ENCODE measurements at places on chromosomes 2 and 18. TPM values are rescaled to one million over a fixed set of nuclear protein-coding genes. Genes with fewer than 3 reads are reported as not detected.

DNA sequence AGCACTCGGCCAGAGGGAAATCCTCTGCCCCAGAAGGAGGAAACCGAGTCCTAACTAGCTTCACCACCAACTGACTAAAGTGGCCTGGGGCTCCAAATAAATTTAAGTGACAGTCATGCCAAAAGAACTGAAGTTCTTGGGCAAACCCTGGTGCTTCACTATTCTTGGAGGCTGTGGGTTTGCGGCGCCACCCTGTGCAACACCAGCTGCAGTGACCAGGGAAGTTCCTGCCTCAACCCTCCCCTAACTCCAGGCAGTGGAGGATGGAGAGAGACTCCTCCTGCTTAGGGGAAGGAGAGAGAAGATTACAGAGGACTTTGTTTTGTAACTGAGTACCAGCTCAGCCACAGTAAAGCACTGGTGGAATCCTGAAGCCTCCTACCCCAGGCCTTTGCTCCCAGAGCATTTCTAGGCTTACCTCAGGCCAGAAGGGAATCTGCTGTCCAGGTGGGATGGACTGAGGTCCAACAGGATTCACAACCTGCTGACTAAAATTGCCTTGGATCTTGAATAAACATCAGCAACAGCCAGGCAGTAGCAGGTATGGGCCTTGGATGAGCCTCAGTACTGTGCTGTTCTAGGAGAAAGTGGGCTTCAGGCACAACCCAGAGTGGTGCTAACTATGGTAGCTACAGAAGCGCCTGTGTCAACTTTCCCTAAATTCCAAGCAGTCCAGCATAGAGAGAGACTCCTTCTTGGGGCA lies 29.4 kb upstream of the BMP10 start:
- no peaks in the 10 kb centered on the region for H3K27me3 ChIP-seq
- H3K4me1 ChIP-seq, result no peaks in the 10 kb centered on the region
- no peaks in the 10 kb centered on the region for H3K36me3 ChIP-seq
- no peak overlapping the region for H3K27ac ChIP-seq
- no peak for DNase-seq

DNA sequence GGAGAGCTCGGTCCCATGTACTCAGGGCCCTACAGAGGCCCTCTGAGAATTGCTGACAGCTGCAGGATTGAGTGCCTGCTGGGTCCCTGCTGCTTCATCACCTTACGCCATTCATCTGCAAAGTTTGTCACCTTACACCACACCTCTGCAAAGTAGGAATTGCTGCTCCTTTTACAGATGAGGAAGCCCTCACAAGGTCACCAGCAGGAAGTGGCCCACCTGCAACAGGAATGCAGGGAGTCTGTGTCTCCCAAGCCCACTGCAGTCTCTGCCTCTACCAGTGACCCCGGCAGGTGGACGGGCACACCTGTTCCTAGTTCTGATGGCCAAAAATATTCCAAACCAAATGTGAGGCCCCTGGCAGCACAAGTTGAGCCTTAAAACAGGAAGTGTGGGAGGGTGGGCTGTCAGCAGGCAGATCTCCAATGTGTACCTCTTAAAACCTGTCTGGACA lies 441.4 kb downstream of the NBAS start:
- no peaks in the 10 kb centered on the region for H3K27me3 ChIP-seq
- DNase-seq, result no peak
- H3K4me1 ChIP-seq, result no peaks in the 10 kb centered on the region
- no peak overlapping the region for H3K4me3 ChIP-seq
- no peaks in the 10 kb centered on the region for H3K36me3 ChIP-seq
- no peak overlapping the region for H3K27ac ChIP-seq

GRCh38 chr2:85926931-85927661 lies 38.3 kb upstream of the ST3GAL5 start:
- peaks cover 3% of the 10 kb centered on the region for H3K4me1 ChIP-seq
- no peak overlapping the region for H3K27ac ChIP-seq
- no peaks in the 10 kb centered on the region for H3K27me3 ChIP-seq
- no peak for DNase-seq

- no peak for DNase-seq
- H3K4me3 ChIP-seq, result no peak overlapping the region
- H3K4me1 ChIP-seq, result no peaks in the 10 kb centered on the region
- H3K27ac ChIP-seq, result no peak overlapping the region
- H3K36me3 ChIP-seq, result no peaks in the 10 kb centered on the region
Measured at GRCh38 chr2:10753876-10754275, 32.4 kb downstream of the ATP6V1C2 start.

Gene UBXN2A
- 13.3 TPM for total RNA-seq

Gene TGFA
- total RNA-seq, result 0.35 TPM

- no peak for DNase-seq
- H3K27me3 ChIP-seq, result no peaks in the 10 kb centered on the region
- no peak overlapping the region for H3K27ac ChIP-seq
- H3K4me3 ChIP-seq, result no peak overlapping the region
- no peaks in the 10 kb centered on the region for H3K36me3 ChIP-seq
Measured at GRCh38 chr2:187500585-187501359, 52.7 kb upstream of the CALCRL start.

Gene SERPINB10
- total RNA-seq, result not detected

DNA sequence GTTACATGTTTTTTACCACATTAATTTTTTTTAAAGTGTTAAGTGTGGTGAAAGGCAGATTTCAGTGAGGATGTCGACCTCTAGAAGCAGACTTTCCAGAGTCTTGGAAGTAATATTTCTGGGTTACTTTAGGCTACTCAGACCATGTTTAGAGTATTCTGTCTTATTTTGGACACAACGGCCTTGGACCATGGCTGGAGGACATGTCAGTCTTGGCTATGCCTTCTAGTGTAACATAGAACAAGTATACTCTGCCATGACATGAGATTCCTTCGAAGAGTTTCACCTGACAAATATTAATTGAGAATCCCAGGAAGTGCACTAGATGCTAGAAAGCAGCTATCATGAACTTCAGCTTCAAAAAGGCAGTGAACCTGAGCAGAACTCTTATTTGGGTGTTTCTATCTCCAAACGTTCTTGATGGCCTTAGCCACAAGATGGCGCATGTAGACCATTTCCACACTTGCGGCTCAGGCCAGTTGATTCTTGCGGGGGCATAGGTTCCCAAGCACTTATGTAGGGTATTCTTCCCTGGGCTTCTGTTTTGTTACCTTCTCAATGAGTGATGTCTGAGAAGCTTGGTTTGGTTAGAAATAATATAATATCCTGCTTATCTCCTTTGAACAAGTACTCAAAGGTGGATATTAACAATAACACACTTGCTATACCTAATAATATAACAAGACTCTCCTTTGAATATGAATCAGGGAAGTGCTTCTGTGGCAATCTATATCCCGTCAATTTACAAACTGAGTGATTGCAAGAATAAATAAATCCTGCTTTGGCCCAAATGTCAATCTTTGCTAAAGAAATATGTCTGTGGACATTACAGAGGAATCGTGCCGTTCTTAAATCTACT lies 62.0 kb downstream of the CACNB4 start:
- DNase-seq, result peak; percentile 15
- no peak overlapping the region for H3K4me3 ChIP-seq
- no peaks in the 10 kb centered on the region for H3K4me1 ChIP-seq
- no peaks in the 10 kb centered on the region for H3K27me3 ChIP-seq
- H3K36me3 ChIP-seq, result no peaks in the 10 kb centered on the region

DNA sequence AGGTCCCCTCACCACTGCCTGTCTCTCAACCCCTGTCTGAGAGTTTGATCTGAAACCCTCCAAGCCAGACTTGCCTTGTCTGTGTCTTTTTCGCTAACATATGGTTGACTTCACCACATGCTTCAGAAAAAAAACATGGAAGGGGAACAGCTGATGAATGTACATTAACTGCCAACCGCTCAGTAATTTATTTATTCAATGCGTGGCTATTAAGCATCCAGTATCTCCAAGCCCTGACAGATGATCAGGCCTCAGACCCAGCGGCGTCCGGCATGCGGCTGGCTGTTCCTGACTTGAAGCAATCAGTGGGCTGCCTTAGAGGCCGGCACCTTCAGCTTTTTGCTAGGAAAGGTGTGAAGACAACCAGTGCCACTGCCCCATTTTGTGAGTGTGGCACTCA lies 62.3 kb downstream of the NGEF start:
- H3K4me1 ChIP-seq, result no peaks in the 10 kb centered on the region
- H3K27me3 ChIP-seq, result no peaks in the 10 kb centered on the region
- no peak for DNase-seq
- H3K27ac ChIP-seq, result no peak overlapping the region
- H3K36me3 ChIP-seq, result no peaks in the 10 kb centered on the region

DNA sequence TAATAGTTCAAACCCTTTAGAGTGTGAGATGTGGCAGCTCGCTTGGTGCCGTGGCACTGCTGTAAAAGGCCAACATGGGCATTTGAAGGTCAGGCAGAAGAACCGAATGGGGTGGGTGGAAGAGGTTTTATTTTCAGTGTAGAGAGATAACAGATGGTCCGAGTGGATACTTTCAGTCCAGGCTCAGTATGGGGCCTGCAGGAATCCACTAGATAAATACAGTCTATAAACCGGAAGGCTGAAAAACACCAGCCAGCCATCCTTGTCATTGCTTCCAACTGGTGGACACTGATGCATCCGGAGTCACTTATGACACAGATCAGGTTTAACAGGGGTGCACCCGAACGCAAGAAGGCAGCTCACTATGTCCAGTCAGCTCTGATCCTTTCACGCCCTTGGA lies 55.7 kb upstream of the AMMECR1L start:
- no peaks in the 10 kb centered on the region for H3K27me3 ChIP-seq
- no peak for DNase-seq
- H3K4me3 ChIP-seq, result no peak overlapping the region
- no peak overlapping the region for H3K27ac ChIP-seq

GRCh38 chr2:223852281-223852795 lies 15.0 kb upstream of the AP1S3 start:
- H3K4me3 ChIP-seq, result no peak overlapping the region
- DNase-seq, result no peak
- no peak overlapping the region for H3K27ac ChIP-seq
- H3K36me3 ChIP-seq, result no peaks in the 10 kb centered on the region

Gene PPP1R7
- 87.2 TPM for total RNA-seq

GRCh38 chr2:165058476-165059265 lies 103.3 kb upstream of the SLC38A11 start:
- H3K36me3 ChIP-seq, result no peaks in the 10 kb centered on the region
- H3K4me3 ChIP-seq, result no peak overlapping the region
- no peaks in the 10 kb centered on the region for H3K4me1 ChIP-seq
- DNase-seq, result no peak

DNA sequence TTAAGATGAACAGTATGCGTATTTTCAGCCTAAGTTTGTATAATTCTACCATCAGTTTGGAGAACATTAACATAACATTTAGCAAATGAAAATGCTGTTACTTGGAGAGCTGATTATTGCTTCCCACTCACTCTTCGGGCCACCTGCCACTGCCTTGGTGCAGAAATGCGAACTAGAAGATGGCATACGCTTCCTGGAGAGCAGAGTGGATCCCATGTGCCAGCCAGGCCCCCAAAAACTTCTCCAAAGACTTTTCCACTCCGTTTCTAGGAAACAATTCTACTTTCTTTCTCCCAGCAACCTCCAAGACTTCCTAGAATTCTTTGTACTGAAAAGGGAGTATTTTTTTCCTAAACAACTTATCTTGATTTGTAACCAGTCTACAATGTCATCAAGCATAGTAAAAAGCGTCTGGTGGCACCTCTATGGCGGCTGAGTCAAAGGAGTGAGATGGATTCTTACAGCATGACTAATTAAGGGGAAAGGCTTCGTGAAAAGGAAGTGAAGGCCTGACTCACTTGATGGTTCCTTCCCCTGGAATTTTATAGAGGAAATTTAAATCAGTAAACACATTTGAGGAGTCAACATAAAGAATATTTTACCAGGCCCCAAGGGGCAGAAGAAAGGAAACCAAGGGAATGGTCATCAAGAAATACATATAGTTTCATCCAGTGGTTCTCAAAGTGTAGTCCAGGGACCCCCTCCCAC lies 36.6 kb downstream of the FEZ2 start:
- H3K36me3 ChIP-seq, result no peaks in the 10 kb centered on the region
- no peak overlapping the region for H3K27ac ChIP-seq
- no peak for DNase-seq
- H3K4me1 ChIP-seq, result no peaks in the 10 kb centered on the region
- no peak overlapping the region for H3K4me3 ChIP-seq
- no peaks in the 10 kb centered on the region for H3K27me3 ChIP-seq

GRCh38 chr18:79336556-79337142 lies 59.1 kb upstream of the NFATC1 start:
- H3K27me3 ChIP-seq, result no peaks in the 10 kb centered on the region
- no peak overlapping the region for H3K4me3 ChIP-seq
- no peaks in the 10 kb centered on the region for H3K36me3 ChIP-seq
- DNase-seq, result no peak
- H3K27ac ChIP-seq, result no peak overlapping the region
